ENCODE measurements at places on chromosomes 6 and 20.

DNA sequence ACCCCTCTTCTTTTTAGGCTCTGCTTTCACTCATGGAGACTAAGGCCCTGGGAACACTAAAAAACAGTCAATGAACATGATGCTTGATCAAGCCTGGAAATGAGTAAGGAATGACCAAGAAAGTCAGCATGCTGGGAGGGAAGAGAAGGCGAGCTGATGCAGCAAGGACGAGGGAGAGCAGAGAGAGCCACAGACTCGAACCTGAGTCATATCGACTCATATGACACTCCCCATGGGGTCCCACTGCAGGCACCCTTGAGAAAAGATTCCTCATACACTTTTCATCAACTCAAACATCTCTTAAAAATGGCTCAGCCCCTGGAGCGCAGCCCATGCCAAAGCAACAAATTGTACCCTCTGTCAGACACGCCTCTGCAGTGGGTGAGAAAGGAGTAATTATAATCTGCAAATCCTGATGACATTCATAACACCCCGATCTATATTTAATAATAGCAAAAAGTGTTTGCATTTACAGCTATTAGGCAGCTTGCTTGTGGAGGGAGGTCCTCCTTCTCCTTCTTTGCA, 127.2 kb downstream of the F13A1 start:
- no peak for DNase-seq

- no peak for DNase-seq
Measured at GRCh38 chr20:35506179-35506578, 23.3 kb downstream of the C20orf173 start.

- no peak for DNase-seq
Measured at GRCh38 chr20:23116311-23117089, 30.4 kb upstream of the CD93 start.

DNA sequence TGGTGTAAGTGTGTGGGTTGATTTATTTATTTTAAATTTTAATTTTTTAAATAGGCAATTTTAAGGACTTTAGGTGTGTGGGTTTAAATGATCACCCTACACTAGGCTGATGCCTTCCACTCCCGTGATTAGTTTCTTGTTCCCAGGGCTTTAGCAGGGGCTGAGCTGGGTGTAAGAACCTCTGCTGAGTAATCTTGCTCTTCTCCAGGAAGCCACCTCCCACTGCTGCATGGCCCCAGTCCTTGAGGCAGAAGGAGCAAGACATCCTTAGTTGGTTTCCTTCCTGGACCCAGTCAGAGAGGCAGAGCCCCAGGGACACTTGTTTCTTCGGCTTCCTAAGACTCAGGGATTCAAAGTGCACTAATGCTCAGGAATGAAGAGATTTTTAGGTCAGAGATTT, 19.8 kb upstream of the CDC5L start:
- DNase-seq: no peak

DNA sequence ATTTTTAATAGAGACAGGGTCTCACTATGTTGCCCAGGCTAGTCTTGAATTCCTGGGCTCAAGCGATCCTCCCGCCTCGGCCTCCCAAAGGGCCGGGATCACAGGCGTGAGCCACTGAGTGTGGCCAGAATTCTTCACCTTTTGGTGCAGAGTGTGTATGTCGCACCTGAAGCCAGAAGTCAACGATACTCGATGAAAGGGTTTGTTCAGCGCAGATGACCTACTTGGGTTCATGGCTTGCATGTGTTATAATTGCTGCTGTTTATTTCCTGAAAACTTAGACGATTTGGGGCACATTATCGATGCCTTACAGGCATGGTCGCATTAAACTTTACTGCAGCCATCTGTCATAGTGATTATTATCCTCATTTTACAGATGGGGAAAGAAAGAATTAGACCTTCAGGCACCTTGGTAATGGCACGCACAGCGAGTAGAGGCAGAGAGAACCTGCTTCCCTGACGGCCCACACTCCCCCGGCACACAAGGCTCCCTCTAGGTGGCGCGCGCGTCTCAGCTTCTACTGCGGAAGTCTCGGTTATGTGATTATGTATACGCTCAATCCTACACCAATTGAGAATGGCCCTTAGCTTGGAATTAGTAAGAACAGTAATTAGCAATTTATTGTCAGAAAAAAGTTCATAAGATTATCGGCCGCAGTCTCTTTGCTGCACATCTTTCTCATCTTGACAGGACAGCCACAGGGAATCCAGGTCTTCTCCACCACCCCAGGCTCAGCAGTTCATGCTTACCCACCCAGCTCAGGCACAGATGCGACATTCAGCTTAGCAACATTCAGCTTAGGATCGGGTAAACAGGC, 212.8 kb upstream of the PROKR2 start:
- peak; percentile 74 for DNase-seq

DNA sequence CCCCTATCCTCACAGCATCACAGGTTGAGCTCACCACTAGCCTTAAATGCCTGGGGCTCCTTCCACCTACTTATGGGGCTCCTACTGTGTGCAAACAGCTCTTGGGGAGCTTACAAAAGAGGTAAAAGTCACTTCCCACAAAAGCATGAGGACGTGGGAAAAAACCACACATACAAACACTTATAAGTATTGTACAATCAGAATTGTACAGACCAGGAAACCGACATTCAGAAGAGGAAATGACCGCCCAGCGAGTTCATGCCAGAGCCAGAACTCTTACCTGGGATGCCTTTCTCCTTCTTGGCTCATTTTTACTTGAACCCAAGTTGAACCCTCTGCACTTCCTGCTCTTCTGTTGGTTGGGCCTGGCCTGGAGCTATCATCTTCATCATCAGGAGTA, 6.3 kb upstream of the PPP1R16B start:
- no peak for DNase-seq

Measured in NCI-H1092 (cell line).